ENCODE measurements at places on chromosomes 12 and 14.

- DNase-seq = no peak
Measured at GRCh38 chr14:52069307-52070050, 620 bp upstream of the NID2 start.

- DNase-seq = peak; percentile 12
Measured at GRCh38 chr12:132955094-132956010, 754 bp downstream of the ZNF605 start.

GRCh38 chr12:92968176-92968813, 39.2 kb upstream of the EEA1 start:
- DNase-seq = no peak

DNA sequence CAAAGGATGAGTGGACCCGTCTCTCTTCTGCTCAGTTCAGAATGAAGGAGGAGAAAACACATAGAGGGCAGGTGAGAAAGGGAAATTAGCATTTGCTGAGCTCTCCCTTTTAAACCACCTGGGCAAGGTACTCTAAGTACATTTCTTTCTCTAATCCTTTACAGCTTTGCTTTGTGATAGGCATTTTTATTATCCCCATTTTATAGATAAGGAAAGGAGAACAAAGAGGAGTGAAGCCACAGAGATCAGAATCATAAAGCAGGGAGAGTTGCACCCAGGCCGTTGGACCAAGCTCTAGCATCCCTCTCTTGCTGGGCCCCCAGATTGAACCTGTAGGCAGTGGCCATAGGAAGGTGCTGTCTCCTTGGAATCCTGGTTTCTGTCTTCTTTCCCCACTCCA, 47.0 kb downstream of the VCPKMT start:
- no peak for DNase-seq

- DNase-seq = no peak
Measured at GRCh38 chr14:94681300-94682060, 69.3 kb downstream of the SERPINA3 start.

DNA sequence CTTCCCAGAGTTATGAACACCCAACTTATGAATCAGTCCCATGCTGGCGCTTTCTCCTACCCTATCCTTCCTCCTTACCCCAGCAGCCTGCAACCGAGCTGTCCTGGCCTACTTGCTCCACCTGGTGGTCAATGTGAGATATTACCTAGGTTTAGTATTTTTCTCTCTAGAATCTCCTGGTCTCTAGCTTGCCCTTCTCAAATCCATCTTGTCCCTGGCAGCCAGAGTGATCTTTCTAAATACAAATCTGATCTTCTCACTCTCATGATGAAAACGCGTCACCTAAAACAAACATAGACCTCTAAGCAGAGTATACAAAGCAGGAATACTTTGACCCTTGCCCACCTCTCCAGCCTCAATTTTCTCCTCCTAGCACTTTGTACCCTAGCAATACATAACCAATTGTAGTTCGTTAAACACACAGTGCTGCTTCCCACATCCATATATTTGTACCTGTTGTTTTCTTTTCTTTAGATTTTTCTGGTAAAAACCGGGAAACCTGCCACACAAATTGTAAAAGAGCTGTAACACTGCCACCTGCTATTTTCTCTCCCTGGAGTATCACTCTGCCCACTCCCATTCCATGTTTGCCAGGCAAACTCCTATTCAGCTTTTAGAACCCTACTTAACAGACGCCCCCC, 20.0 kb upstream of the TCP11L2 start:
- DNase-seq = no peak

GRCh38 chr12:5923043-5923605, 21.9 kb downstream of the ANO2 start:
- no peak for DNase-seq

DNA sequence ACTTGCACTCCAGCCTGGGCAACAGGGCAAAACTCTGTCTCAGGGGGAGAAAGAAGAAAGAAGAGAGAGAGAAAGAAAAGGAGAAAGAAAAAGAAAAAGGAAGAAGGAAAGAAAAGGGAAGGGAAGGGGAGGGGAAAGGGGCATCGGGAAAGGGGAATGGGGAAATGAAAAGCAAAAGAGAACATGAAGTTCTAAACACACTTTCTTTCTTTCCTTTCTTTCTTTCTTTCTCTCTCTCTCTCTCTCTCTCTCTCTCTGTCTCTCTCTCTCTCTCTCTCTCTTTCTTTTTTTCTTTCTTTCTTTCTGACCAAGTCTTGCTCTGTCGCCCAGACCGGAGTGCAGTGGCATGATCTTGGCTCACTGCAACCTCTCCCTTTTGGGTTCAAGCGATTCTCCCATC, 76.9 kb downstream of the RPS6KA5 start:
- DNase-seq = no peak

GRCh38 chr12:47517122-47517521, 188.7 kb downstream of the RPAP3 start:
- no peak for DNase-seq

GRCh38 chr12:40232602-40233001, 7.8 kb downstream of the LRRK2 start:
- DNase-seq = no peak

DNA sequence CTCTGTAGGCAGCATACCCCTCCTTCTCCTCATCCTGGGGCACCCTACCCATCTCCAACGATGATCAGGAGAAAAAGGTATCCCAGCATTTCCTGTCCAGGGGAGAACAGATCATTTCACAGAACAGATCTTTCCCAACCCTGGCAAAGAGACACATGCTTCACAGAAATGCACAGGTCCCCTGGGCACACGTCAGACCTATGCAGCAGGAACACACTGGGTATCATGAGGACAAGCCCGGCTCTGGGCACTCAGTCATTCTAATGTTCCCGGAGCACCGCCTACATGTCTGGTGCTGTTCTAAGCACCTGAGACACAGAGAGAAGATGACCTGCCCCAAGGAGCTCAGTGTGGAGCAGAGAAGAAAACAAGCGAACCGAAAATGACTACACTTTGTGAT, 56.2 kb downstream of the ACTN1 start:
- DNase-seq = no peak

DNA sequence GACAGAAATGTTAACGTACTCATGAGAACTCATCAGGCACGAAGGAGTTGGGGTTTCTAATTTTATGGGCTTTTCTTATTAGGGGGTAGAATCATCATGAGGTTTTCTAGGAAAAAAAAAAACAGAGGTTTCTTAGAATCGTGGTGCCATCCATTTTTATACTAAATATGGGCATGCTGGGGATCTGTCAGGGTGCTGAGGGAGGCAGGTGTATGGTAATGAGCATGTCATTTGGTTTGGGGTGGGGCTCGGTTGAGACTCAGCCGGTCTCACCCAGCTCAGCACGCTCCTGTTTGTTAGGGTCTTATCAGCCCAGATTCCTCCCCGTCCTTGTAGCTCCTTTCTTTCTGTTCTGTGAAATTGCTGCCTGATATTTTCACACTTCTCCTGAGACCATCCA, 98.2 kb downstream of the DICER1 start:
- DNase-seq = no peak

DNA sequence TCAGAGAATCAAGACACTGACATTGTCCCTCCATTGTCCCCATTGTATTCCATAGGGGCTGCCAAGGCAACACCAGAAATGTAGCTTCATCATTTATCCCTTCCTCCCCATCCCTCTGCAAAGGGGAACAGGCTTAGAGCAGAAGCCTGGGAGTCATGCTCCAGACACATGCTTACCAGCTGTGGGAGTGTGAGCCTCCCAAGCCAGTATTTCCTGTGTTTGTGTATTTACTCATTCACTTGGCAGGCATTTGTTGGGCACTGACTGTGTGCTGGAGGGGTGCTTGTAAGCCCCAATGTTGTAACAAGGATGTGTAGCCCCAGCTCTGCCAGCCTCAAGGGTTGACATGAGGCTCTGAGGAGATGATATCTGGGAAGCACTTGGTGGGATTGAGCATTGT, 46.0 kb upstream of the TCL1A start:
- DNase-seq = no peak

DNA sequence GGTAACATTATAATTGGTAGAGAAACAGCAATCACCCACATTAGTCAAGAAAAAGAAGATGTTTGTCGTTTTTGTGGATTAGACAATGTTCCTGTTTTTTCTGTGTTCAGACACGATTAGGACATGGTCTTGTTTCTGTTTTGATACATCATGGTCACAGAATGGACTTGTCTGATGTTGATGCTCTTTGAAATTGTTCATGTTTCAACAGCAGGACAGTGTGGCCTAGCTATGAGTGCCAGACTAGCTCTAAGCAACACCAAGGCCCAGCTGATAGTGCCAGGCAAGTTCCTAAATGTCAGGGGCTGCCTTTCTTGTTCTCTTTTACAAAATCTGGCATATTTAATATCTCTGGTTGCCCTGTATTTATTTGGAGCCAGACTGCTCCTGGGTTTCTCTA, 40.9 kb upstream of the TOMM20L start:
- DNase-seq = no peak

- DNase-seq = peak; percentile 91
Measured at GRCh38 chr14:34539407-34540180, at the start of gene EAPP. TSS of gene EAPP (minus strand) at chr14:34539701. CDS start at chr14:34539628, 73 bp downstream.

GRCh38 chr12:7101694-7102131, 7.3 kb downstream of the C1RL start:
- DNase-seq = no peak

DNA sequence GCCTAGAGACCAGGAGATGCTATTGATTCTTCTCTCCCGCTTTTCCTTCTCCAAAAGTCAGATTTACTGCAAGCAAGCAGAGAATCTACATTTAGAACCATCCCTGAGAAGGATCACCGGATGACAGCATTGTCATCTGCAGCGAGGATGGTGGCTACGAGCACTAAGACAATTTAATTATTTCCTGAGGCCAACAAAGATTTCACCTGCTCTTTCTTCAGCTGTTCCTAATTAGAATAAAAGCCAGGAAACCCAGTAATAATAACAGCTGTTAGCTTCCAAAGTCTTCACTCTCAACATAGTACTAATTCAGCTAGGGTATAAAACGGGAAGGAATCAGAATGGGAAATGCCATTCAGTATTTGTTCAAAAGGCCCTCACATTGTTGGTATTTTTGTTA, 53.3 kb downstream of the TMTC1 start:
- DNase-seq = no peak

GRCh38 chr12:131221061-131221956, 267.6 kb downstream of the ADGRD1 start:
- no peak for DNase-seq

GRCh38 chr14:90193925-90194324, 62.4 kb upstream of the PSMC1 start:
- no peak for DNase-seq

DNA sequence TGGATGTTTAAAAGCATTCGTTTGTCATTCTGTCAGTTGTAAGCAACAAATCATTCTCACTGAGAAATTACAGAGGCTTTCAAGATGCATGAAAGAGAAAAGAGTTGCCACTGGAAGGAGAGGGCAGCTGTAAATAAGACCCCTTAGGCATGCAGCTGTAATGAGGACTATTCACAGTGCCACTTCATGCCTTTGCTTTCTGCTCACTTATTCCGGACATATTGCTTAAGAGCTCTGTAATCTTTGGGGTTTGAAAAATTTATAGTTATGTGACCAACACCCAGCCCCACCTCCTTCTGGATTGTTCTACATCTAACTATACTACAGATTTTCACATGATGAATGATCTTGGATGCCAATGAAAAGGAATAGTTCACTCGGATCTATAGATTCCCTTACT, 194.8 kb upstream of the DCN start:
- DNase-seq = no peak

DNA sequence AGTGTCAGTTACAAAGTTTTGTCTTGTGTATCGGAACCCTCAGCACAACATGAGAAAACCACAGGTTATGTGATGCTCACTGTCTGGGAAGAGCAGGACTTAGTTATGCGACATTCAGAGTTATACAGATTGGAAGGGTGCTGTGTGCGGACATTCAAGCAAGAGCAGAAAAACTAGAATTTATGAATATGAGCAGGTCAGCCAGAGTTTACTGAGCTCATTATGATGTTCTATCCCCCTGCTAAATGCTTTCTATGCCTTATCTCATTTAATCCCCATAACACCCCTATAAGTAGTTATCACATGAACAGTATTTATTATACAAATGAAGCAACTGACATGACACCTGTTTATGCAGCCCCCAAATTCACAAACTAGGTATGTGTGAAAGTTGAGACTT, 1083.2 kb downstream of the FLRT2 start:
- DNase-seq = no peak

DNA sequence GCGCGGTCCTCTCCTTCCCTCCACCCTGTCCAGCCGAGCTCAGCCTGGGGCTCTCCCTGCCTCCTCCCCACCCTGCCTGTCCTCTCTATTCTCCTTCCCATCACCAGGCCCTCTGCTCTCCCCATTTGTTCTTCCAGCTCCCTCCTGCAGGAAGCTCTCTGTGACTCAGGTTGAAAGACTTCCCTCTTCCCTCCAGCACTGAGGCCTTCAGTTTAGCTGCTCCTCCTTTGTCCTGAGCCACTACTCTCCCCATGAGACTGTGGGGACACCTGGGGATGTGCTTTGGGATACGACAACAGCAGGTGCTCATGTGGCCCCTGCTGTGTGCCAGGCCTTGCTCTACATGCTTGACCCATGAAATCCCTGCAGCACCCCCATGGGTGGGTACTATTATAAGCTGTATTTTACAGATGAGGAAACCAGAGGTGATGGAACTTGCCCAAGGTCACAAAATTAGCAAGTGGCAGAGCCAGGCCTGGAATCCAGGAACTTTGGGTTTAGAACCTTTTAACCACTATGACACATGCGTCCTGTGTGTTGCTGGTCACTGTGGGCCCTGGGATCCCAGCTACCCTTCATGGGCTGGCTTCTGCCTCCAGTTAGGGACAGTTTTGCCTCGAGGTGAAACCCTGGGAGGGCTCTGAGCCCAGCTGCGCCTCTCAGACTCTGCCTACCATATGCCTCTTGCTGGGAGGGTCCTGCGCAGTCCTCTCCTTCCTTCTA, 5.5 kb downstream of the KRT80 start:
- peak; percentile 38 for DNase-seq

- no peak for DNase-seq
Measured at GRCh38 chr12:27616356-27617142, 79.7 kb upstream of the REP15 start.

- DNase-seq = no peak
Measured at GRCh38 chr14:69919815-69920214, 40.6 kb downstream of the SMOC1 start.

- DNase-seq = no peak
Measured at GRCh38 chr12:71504476-71504875, 64.9 kb downstream of the LGR5 start.

- DNase-seq = no peak
Measured at GRCh38 chr12:75270157-75270556, 60.0 kb downstream of the CAPS2 start.

GRCh38 chr12:124700810-124701592, 133.6 kb upstream of the NCOR2 start:
- no peak for DNase-seq

DNA sequence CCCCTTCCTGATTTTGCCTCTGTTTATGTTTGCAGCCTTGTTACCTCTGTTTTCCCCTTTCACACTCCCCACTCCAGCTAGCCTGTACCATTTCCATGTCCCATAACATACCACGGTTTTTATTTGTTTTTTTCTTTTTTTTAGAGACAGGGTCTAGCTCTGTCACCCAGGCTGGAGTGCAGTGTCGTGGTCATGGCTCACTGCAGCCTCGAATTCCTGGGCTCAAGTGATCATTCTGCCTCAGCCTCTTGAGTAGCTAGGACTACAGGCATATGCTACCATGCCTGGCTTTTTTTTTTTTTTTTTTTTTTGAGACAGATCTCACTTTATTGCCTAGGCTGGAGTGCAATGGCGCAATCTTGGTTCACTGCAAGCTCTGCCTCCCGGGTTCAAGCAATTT, 18.4 kb upstream of the SAMD4A start:
- DNase-seq = no peak
